ENCODE measurements at places on chromosomes 13 and 19.

DNA sequence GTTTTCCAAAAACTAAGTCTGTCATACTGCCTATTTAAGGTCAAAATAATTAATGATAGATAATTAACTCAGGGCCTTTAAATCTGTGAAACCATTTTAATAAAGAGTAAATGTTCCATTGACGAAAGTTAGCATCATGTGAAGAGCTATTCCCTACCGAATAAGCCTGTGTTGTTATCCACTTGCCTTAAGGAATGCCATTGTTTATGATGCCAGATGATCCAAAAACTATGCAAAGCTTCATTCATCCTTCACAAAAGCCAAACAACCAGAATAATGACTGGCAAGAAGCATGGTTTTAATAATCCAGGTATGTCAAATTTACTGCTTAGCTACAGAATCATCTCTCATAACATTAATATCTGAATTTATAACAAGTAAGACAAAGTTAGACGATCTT, 6.5 kb upstream of the GPC6 start:
- no peak for DNase-seq

DNA sequence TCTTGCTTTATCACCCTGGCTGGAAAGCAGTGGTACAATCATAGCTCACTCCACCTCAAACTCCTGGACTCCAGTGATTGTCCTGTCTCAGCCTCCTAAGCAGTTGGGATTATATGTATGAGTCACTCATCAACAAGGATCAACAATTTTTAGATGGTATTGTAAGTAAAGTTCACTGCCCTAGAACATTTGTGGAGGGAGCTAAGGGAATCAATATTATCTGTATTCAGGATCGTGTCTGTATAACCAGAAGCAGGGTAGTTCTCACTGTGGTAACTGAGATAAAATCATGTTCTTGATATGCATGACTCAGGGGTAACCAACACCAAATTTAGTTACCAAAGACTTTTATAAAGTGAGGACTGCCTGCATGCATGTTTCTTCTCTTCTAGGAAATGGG, 27.0 kb downstream of the ZMYM5 start:
- DNase-seq, result no peak

GRCh38 chr19:48221628-48222027, 34.1 kb downstream of the CARD8 start:
- no peak for DNase-seq

GRCh38 chr19:54179921-54180461, 7.0 kb upstream of the TMC4 start:
- DNase-seq, result peak; percentile 95

Data from stomach (tissue), 19 donors.